ENCODE measurements at places on chromosomes 3 and 15.

DNA sequence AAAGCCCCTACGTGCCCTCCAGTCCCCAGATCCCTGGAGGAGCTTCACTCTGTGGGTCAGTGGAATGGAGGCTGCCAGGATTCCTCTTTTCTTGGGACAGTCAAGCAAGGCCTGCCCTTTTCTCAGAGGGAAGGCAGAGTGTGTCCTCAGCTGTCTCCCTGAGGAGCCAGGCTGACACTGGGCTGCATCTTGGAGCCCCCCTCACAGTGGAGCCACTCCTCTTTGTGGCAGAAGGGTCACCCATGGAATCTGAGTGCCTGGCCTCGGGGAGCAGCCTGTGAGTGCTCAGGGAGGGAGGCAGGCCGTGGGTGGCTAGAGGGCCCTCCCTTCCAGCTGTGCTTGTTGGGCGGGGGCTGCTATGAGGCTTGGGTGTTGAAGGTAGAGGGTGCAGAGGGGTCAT lies 41.2 kb downstream of the BOC start:
- no peak for DNase-seq

- DNase-seq, result no peak
Observed at GRCh38 chr3:71984843-71985613, 200.1 kb upstream of the PROK2 start.

GRCh38 chr3:143328451-143328850 lies 208.9 kb downstream of the CHST2 start:
- DNase-seq, result no peak

- DNase-seq, result no peak
Observed at GRCh38 chr3:133973249-133973980, 56.3 kb downstream of the SLCO2A1 start.

DNA sequence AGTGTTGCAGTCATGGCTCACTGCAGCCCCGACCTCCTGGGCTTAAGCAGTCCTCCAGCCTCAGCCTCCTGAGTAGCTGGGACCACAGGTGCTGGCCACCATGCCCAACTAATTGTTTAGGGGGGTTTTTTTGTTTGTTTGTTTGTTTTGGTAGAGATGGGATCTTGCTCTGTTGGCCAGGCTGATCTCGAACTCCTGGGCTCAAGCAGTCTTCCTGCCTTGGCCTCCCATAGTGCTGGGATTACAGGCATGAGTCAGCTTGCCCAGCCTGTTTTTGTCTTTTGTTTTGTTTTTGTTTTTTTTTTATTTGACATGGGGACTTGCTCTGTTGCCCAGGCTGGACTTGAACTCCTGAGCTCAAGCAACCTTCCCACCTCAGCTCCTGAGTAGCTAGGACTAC lies 17.4 kb downstream of the NDUFB5 start:
- no peak for DNase-seq

- DNase-seq, result no peak
Observed at GRCh38 chr3:48648188-48648850, 13.1 kb upstream of the SLC26A6 start.

GRCh38 chr3:58473275-58473674 lies 18.6 kb upstream of the KCTD6 start:
- no peak for DNase-seq

DNA sequence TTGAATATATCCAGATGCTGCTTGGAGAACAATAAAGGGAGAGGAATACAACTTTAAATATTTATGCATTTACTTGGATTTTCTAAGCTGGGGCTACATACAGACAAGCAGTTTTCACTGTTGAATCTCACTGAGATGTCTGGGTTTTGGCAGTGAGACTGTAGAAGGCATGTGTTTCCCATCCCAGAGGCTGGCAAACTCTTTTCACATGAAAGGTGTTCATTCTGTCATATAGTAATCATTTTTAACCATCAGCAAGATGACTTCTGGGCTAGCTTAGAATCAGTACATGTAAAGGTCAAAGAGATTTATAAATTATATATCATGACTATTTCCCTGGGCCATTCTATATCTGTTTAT lies 218.7 kb upstream of the SGO1 start:
- DNase-seq, result no peak

DNA sequence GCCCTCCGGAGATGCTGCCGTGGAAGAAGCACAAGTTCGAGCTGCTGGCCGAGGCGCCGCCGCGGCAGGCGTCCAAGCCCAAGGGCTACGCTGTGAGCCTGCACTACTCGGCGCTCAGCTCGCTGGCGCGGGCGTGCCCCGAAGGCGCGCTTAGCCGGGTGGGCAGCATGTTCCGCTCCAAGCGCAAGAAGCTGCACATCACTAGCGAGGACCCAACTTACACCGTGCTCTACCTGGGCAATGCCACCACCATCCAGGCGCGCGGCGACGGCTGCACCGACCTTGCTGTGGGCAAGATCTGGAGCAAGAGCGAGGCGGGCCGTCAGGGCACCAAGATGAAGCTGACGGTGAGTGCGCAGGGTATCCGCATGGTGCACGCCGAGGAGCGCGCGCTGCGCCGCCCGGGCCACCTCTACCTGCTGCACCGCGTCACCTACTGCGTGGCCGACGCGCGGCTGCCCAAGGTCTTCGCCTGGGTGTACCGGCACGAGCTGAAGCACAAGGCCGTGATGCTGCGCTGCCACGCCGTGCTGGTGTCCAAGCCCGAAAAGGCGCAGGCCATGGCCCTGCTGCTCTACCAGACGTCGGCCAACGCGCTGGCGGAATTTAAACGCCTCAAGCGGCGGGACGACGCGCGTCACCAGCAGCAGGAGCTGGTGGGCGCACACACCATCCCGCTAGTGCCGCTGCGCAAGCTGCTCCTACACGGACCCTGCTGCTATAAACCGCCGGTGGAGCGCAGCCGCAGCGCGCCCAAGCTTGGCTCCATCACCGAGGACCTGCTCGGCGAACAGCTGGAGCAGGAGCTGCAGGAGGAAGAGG lies 1.3 kb downstream of the FAM43A start:
- DNase-seq, result no peak

- no peak for DNase-seq
Observed at GRCh38 chr15:65327651-65328393, 23.3 kb downstream of the RNU5B-1 start.

DNA sequence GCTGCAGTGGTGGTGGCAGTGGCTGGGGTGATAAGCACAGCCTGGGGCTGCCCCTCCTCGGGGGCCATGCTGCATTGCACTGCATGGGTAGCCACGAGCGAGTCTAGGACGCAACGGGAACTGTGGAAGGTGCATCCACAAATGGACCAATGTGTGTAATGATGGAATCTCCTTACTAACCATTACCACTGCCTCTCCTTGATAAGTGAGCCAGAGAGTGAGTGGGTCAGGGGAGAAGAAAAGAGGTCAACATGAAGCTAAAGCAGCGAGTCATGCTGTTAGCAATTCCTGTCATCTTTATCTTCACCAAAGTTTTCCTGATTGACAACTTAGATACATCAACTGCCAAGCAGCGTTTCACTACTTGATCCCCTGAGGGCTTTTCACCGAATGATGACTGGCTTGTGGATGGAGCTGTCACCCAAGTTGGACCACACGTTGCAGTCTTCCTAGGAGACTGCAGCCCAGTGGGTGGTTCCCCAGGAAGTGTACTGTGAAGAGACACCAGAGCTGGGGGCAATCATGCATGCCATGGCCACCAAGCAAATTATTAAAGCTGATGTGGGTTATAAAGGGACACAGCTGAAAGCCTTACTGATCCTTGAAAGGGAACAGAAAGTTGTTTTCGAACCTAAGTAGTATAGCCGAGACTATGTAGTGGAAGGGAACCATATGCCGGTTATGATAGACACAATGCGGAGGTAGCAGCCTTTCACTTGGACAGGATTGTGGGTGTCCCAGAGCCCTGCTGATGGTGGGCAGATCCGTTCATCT lies 20.6 kb downstream of the SAMD7 start:
- DNase-seq, result no peak

DNA sequence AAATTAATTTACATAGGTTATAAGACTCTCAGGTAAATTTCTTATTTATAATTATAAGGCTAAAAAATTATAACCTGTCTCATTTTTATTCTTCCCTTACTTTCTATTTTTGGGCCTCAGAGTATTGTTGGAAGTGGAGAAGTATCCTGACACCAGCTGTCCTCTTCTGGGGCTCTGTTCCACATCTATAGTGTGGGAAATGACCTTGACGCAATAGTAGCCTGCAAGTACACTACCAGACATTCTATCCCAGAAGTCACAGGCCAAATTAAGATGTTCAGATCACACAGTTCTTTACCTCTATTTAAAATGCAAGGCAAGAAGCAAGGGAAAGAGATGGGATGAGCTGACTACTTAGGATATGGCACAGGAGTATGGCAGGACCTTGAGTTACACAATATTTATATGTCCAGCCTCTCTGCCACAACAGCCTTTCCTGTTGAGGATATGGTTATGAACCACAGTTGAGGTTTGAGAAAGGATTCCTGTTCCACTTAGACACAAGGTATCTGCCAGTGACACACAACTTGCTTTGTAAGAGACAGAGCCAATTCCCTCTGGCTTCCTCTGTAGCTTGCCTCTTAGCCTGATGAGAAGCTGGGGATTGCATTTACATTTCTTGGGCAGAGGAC lies 158.0 kb upstream of the IL12A start:
- DNase-seq, result no peak

- DNase-seq, result no peak
Observed at GRCh38 chr3:182596676-182597410, 196.5 kb upstream of the ATP11B start.

GRCh38 chr3:48403533-48404439 lies 26.1 kb downstream of the PLXNB1 start:
- no peak for DNase-seq

GRCh38 chr3:178602856-178603255 lies 66.6 kb downstream of the KCNMB2 start:
- DNase-seq, result no peak

- no peak for DNase-seq
Observed at GRCh38 chr15:95051861-95052260, 820.5 kb downstream of the MCTP2 start.

DNA sequence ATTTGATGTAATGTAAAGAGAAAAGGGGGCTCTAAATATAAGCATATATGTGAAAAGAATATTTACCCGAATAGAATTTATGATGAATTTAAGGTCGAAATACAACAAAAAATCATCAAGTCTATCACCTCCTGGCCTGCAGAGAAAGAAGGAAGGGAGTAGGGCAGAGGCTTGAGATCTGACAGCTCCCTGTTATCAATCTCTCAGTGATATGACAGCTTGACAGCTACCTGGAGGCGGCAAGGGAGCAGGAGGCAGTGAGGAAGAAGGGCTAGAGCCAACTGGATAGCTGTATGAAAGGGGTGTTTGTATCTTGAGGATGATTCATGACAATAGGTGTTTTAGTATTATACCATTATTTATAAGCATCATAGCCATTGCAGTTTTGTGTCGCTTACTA lies 299.8 kb upstream of the DNAJC19 start:
- no peak for DNase-seq

DNA sequence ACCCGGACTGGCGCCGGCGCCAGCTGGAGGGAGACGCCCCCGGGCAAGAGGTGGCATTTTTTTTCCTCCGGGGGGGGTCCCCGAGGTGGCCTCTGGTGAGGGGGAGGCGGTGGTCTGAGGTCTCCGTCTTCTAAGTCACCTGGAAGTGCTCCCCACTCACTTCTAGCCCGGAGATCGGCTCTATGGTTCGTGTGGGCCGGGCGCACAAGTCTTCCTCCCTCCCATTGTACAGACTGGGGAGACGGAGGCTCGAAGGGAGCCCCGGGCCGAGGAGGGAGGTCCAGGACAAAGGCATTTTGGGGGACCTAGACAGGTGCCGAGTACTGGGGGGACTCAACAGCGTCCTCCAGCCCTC lies 4.4 kb downstream of the GATA2 start:
- peak; percentile 36 for DNase-seq

DNA sequence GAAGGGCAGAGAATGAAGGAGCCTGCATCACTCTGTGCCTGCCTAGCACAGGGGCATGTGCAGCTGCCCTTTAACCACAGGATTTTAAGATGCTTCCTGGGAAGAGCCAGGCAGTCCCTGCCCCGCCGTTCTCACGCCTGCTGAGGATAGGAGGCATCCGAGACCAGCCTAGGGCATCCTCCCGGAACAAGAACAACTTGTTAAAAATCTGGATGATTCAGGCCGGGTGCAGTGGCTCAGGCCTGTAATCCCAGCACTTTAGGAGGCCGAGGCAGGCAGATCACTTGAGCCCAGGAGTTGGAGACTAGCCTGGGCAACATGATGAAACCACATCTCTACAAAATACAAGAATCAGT lies 15.2 kb downstream of the NRROS start:
- DNase-seq, result no peak

- DNase-seq, result no peak
Observed at GRCh38 chr3:64026346-64026745, 3.1 kb upstream of the PSMD6 start.

- no peak for DNase-seq
Observed at GRCh38 chr3:5020242-5020722, 41.0 kb downstream of the BHLHE40 start.

DNA sequence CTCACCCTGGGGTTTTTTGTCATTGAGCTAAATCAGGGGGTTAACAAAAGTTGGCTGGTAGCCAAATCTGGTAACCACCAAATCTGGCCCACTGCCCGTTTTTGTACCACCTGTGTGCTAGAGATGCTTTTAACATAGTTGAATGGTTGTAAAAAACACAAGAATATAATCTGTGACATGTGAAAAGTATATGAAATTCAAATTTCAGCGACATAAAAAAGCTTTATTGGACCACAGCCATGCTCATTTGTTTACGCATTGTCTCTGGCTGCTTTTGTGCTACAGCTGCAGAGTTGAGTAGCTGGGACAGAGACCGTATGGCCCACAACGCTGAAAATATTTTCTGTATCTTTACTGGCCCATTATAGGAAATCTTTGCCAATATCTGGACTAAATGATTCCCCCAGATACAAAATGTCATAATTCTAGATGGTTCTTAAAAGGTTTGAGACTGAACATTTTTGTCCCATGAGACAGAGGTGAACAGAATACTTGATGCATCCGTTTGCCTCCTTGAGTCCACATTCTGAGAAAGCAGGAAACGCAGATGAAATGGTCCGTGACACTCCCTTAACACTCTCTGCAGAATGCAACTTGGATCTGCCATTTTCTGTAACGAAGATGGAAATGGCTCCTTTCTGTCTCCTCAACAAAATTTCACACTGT lies 120.9 kb upstream of the PDZRN3 start:
- DNase-seq, result no peak

DNA sequence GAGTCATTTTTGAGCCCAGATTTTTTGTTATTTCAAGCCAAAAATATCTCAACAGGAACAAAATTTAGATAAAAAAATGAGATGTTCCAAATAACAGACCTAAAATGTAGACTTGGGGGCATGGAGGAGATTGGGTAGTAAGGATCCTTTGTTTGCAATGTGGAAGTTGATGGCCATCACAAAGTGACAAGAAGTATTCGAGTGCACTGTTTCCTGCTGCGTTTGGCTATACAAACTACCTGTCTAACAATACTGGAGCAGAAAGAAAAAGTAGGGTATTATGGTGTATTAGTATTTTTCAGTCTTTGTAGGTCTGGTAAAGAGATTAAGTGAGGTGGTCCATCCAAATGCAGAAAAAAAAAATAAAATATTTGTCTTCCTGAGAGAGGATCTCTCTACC lies 284.2 kb downstream of the C3orf38 start:
- no peak for DNase-seq

DNA sequence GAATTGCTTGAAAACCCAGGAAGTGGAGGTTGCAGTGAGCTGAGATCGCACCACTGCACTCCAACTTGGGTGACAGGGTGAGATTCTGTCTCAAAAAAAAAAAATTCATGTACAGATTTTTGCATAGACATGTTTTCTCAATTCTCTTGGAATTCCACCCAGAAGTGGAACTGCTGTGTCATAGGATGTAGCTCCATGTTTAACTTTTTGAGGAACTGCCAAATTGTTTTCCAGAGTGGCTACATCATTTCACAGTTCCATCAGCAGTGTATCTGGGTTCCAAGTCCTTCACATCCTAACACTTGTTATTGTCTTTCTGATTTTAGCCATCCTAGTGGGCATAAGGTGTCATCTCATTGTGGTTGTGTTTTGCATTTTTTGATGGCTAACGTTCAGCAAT lies 9.9 kb downstream of the CAPN7 start:
- DNase-seq, result no peak

Data from HEK293T (cell line).